Thoracic aorta (tissue), 2 donors: ENCODE measurements at places on chromosomes 5 and 9.

- no peak for DNase-seq
These were observed 1.8 kb downstream of the AUH start for GRCh38 chr9:91359734-91360470.

GRCh38 chr9:16866587-16866986, 3.9 kb downstream of the BNC2 start:
- no peak for DNase-seq

DNA sequence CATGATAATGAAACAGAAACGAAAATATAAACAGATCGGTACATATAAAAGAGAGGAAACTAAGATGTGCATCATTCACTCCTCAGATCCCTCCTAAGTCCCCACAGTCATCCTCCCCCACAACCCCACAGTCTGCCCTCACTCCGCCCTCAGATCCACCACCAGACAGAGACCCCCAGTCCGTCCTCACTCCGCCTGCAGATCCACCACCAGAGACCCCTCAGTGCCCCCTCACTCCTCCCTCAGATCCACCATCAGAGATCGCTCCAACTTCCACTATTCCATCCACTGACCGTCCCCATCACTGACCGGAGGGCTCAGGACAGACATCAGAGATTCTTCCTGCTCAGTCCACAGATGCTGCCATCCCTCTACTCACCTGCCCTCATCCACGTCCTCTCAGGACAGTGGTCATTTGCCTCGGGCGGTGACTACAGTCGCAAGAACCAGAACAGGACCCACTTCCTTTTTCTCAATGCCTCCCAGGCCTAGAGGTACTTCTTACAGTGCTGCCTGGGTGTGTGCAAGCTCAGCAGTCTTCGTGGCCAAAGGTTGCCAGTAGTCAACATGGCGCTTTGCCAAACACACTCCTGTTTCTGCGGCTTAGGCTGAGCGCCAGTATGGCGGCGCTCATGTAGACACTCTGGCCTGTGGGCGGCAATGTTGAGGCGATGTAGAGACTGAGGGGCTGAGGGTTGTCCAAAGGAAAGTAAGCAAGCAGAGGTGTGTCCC, 8.3 kb upstream of the SPATA31C1 start:
- no peak for DNase-seq

- DNase-seq, result no peak
These were observed 17.5 kb upstream of the SPRY4 start for GRCh38 chr5:142342128-142342981.

DNA sequence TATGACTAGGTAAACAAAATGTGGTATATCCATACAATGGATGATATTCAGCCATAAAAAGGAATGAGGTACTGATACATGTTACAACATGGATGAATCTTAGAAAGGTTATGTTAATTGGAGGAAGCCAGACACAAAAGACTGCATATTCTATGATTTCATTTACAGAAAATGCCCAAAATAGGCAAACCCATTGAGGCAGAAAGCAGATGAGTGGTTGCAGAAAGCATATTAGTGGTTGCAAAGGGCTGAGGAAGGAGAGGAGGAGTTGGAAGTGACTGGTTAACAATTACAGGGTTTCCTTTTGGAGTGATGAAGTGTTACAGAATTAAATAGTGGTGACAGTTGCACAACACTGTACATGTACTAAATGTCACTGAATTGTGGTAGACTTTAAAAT, 17.7 kb downstream of the PLGRKT start:
- DNase-seq, result no peak

DNA sequence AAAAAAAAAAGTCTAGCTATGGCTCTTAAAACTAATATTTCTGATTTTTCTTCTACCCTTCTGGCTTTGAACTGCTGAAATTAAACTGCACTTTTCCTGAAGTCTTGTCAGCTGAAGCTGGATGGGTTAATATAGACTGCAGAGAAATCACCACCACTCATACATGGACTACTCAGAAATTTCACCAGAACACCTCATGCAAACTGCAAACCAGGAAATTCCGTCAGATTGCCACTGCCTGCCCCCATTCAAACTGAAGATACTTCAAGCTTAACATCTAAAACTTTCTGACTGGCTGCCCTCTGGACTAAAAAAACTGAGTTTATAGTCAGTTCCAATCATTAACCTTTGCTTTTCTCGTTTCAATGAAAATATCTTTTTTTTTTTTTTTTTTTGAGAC, 11.6 kb upstream of the ANXA2R start:
- no peak for DNase-seq

DNA sequence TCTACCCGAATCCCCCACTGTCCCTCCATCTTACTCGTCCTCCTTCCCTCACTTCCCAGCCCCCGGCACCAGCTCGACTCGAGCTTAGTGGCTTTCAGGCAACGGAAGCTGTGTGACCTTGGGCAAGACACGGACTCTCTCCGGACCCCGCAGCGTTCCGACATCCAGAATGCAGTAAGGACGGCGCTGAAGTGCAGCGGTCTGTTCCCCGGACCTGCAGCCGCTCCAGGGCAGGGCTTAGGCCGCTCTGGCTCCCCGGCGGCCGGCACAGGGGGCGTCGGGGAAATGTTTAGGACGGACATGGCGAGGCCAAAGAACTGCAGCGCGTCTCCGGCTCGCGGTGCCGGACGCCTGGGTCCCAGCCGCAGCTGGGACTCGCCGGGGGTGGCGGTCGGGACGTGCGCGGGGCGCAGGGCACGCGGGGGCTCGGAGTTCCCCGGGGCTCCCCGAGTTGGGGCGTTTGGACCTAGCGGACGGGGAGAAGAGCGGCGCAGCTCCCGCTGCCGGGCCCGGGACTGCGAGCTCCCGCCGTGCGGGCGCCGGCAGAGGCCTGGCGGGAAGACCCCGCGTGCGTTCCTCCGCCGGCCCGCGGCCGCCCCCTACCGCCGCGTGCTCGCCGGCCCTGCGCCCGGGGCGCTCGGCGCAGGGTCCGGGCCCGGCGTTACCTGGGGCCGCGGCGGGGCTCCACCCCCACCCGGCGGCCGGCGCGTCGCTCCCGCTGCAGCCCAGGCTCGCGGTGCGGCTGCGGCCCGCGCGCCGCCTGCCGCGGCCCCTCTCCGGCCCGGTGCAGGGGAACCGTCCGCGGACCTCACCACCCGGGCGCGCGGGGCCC, 5.6 kb upstream of the RNF44 start:
- no peak for DNase-seq

- DNase-seq, result no peak
These were observed 476.8 kb upstream of the PTGER4 start for GRCh38 chr5:40202814-40203440.
